Cortex of kidney (tissue), 1 donor: ENCODE measurements at places on chromosomes 12 and 14.

DNA sequence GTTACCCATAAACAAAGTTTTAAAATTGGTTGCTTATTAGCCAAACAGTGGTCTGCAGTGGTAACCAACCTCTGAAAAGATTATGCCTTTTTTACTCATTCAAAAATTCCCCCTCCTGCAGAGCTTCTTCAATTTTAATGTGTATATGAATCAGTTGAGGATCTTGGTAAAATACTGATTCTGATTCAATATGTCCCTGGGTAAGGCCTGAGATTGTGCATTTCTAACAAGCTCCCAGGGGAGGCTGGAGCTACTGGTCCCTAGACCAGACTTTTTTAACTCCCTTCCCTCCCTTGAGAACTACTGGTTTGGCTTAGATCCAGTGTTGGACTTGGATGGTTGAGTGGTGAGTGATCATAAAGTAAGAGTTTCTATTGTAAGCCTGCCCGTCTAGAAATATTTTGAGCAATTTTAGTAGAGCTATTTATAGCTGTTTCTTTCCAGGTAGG is 90.2 kb downstream of the FUT8 start:
- DNase-seq = no peak

- no peak for DNase-seq
These were observed 9.7 kb downstream of the KRT72 start for GRCh38 chr12:52591521-52591920.

DNA sequence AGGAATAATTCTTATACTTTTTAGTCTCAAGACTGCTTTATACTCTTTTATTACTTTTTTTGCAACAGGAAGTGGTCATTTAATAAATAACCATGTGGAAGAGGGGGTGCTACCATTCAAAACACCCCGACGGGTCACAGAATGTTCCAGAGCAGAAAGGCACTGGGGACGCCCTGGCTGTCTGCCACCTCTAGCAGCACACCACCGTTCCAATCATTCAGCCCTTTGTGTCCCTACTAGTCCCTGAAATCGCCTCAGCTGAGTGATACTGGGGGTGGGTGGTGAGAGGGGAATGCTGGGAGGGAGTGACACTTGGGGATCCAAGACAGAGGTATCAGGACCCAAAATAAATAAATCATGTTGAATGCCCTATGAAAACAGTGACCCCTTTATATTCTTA is 52.4 kb downstream of the MON2 start:
- no peak for DNase-seq

- no peak for DNase-seq
These were observed 723.8 kb downstream of the BCL11B start for GRCh38 chr14:98548071-98548686.

DNA sequence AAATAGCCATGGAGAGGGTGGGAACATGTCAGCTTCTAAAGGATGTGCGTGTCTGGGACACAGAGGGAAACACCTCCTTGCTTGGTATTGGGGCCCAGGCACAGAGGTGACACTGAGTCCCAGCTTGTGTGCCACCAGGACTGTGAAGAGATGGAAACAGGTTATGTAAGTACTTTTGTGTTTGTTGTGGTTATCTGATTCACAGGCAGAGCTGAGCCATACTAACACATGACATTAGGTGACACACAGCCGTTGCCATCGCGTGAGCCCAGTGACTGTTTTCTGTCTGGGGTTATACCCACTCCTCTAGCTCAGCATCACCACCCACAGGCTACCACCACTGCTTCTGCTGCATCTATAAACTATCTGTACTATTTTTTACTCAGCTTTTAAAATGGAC is 12.1 kb upstream of the FLVCR2 start:
- DNase-seq = no peak

- no peak for DNase-seq
These were observed 79.6 kb upstream of the IFNG-AS1 start for GRCh38 chr12:67909681-67910080.

DNA sequence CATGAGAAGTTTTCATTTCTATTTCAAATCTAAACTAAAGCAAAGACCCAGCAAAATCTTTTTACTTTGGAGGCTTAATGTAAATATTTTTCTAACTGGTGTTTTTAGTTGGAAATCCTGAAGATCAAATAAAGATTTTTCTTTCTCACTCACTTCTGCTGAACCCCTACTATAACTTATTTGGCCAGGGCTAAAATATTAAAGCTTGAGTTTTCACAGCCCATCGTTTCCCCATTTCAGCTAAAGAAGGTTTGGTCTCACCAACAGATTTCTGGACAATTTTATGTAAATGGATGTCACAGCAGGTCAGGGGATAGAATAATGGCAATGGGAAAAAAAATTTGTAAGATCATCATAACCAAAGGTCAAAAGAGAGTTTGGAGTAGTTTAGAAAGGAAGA is 92.7 kb upstream of the DCN start:
- no peak for DNase-seq
